ENCODE measurements at places on chromosomes 7 and 10. TPM values are rescaled to one million over a fixed set of nuclear protein-coding genes. Genes with fewer than 3 reads are reported as not detected.
A peak's percentile ranks its signal among the peaks of the same experiment; 100 is the strongest.

GRCh38 chr7:35450456-35451214 lies 196.7 kb upstream of the TBX20 start:
- H3K36me3 ChIP-seq: no peaks in the 10 kb centered on the region
- H3K27ac ChIP-seq: no peak overlapping the region
- no peak overlapping the region for H3K4me3 ChIP-seq
- DNase-seq: no peak
- no peaks in the 10 kb centered on the region for H3K4me1 ChIP-seq

PDE6C gene
- not detected for total RNA-seq

DNA sequence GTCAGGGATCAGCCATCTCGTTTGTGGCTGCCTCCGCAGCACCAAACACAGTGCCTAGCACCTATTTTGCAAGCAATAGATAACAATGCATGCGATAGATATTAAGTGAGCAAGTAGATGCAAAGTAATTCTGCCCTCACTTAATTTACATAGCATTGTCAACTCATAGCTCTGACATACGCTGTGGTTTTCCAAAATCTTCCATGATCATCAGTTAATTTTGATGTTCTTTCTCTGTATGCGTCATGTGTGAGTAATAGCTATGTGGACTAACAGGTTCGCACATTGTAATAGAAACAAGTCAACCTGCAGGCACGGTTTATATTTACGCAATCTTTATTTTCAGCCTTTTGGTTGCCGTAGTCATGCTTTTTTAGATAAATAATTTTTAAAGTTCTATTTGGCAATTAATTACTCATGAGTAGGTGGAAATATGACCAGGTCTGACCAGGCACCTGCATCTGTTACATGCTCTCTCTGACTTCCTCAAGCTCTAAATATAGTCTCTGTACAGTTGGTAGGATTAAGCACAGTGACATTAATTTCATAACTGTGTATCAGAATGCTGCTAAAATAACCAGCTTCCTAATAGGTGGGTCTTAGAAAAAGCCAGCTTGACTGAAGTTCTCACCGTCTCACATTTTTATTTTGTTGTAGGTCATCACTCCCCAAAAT lies 13.3 kb downstream of the MAP3K8 start:
- DNase-seq: no peak
- H3K36me3 ChIP-seq: peaks cover 47% of the 10 kb centered on the region
- H3K4me1 ChIP-seq: peaks cover 49% of the 10 kb centered on the region
- no peak overlapping the region for H3K4me3 ChIP-seq
- H3K27ac ChIP-seq: peak overlapping the region; percentile 49
- H3K27me3 ChIP-seq: no peaks in the 10 kb centered on the region

GRCh38 chr7:29033584-29033983 lies 75.5 kb upstream of the TRIL start:
- no peak overlapping the region for H3K27ac ChIP-seq
- no peaks in the 10 kb centered on the region for H3K27me3 ChIP-seq
- H3K4me1 ChIP-seq: no peaks in the 10 kb centered on the region
- DNase-seq: no peak
